Pons (tissue), 1 donor: ENCODE measurements at places on chromosomes 2 and 18.

DNA sequence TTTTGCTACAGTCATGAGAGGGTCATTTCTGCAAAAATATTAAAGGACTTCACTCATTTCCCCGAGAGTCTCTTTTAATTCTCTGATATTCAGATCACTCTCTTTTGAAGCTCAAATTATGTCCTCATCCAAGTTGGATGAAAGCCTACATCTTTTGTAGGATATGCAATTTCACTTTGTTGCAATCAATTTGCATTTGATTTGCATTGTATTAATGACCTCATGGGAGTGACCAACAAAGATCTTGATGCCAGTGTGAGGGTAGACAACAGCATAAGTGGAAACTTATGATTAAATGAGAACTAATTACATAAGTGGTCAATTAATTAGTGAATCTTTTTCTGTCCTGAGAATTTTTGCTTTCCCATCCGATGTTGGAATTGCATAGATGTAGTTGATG is 60.3 kb upstream of the UPP2 start:
- DNase-seq: no peak

DNA sequence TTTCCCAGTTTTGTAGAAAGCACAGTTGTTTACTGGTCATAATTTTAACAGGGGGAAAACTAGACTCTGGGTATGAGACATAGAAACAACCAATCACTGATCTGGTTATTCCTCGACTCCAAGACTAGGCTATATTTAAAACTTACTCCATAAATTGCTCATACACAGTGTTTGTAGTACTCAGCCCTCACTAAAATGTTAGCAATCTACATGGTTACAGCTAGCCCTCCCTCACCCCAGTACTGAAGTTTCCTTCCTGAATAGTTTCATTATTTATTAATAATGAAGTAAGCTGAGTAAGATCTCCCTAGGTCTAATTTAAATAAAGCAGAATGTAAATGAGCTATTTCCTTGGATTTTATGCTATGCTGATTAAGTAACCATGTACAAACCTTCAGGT is 275.1 kb downstream of the CDH20 start:
- no peak for DNase-seq

- no peak for DNase-seq
Observed at GRCh38 chr2:16908656-16909055, 243.0 kb upstream of the CYRIA start.

DNA sequence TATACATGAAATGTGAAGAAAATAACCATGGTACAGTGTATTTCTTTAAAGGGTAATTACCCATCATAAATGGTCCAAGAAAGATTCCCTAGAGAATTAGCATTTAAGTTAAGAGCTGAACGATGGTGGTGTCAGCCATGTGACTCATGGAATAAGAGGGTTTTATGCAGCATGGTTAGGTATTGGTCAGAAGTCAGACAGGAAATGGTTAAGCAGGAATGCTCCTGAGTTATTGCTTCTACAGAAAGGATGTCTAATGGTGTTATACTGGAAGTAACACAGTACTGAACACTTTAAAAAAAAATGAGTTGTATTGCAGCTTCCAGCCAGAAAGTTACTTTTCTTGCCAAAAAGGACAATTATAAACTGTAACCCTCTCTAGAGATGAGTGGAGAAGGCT is 72.7 kb upstream of the UBE2E3 start:
- DNase-seq: no peak

GRCh38 chr2:21412944-21413443 is 289.2 kb downstream of the TDRD15 start:
- no peak for DNase-seq

DNA sequence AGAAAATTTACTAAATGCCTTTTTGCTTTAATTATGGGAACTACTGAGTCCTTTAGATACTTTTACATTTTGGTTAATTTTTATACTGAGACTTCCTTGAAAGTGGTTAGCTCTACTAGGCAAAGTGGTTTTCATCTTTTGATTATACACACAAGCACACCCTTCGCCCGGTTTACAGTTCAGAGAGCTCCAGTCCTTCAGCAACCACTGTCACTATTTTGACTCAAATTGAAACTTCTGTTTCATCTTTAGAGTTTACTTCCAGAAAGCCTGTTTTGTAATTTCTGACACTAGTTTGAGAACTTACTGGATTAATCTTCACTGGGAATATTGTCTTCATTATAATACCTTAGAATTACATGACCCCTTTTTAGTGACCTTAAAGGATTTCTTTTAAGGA is 140.3 kb upstream of the FOSL2 start:
- no peak for DNase-seq

DNA sequence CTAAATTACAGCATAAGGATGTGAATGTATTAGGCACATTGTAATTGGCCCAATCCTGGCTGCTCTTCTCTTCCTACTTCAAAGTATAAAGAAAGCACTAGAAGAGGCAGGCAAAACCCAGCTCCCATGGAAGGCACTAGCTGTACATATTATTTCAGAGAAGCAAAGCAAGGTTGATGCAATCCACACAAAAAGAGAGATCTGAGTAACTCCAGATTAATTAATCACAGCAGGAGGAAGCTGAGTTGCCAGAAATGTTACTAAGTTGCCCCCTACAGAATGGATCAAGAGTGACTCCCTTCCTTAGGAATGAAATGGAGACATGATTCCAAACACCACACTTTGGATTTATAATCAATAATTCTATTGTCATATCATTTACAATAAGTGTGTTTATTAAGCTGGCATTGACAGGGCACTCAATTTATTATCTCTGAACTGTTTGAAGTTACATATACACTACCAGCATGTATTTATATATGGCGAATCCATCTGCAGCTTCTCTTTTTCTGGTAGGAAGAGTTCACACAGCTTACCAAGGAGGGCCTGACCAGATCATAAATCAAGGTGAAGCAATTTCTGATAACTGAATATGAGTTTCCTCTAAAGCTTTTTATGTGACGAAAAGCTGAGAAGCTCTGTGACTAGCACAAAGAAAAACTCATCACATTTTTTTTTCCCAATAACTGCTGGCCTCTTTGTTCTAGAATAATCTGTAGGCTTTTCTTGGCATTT is 393.1 kb upstream of the LYPD1 start:
- DNase-seq: no peak

DNA sequence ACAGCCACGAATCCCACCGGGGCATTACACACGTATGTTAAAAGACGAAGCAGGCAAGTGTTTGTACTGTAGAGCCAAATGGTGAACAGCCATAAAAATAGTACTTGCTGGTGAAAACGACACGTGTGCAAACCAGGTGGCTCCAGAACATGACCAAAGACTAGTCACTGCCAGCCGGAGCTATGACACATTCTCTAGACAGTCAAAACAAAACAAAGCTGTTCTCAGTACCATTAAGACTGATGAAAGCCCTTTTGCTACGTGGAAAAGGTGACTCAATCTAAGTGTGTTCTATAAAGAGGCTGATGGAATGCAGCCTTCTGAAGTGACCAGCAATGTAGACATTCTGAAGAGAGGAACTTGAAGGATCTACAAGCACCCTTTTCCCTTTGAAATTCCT is 367.7 kb upstream of the NETO1 start:
- no peak for DNase-seq

GRCh38 chr2:68423966-68424650 is 43.0 kb downstream of the FBXO48 start:
- DNase-seq: no peak

DNA sequence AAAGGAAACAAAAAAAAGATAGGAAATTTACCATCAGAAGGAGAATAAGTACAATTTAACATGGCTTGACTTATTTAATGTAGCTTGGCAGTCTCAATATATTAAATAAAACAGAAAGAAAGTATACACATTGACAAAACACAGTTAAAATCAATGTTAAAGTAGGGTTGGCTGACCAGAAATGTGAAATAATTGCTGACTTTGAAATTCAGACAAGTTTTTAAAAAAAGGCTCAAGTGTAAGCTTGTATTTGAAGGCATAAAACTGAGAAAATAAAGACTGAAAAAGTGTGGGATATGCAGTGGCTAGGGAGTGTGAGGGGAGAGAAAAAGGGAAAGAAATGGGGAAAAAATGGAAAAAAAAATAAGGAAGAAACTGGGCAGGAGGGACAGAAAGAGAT is 665.8 kb downstream of the LRP1B start:
- DNase-seq: no peak

DNA sequence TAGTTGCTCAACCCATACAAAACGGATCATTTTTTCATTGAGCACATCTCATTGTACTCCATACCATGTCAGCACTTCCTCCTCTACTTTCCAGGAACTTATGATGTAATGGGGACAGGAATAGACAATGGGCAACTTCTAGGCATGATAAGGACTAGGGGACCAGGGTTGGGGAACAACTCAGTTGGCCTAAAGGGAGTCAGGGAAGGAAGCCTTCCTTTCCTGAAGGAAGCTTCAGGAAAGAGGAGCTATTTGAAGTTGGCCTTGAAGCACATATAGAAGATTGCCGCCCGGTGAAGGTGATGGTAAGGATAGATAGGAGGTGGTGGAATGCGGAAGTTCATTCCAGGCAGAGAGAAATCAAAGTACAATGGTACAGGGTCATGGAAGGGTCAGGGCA is 283.9 kb downstream of the SLC8A1 start:
- DNase-seq: no peak

DNA sequence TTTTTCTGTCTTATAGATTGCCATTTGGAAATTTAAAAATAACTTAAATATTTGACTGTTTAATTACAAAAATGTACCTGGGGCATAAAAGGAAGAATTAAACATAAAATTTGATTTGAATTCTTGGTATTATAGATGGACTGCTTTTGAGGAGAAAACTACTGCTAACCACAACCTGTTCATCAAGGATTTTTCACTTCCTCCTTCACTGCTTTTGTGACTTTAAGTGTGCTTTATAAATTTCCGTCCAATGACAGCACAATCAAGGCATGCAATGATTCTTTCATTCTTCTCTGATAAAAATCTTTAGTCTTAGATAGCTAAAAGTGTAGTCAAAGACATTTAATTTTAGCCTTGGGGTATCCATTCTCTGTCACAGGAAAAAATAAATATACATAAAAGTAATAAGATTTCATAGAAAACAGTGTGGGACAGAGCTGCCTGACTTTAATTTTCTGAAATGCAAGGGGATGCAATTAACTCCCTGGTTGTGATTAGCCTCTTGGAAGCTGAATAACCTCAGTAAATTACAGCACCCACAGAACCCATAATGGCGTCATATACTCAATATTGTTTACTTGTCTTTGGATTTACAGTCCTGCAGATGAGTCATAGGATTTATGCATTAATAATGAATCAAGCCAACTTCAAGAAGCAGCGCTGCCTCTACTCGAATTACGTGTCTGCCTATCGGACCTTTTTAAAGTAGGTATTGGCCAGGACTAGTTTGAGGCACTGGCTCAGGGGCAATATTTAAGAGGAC is 587.9 kb downstream of the NRXN1 start:
- DNase-seq: no peak

DNA sequence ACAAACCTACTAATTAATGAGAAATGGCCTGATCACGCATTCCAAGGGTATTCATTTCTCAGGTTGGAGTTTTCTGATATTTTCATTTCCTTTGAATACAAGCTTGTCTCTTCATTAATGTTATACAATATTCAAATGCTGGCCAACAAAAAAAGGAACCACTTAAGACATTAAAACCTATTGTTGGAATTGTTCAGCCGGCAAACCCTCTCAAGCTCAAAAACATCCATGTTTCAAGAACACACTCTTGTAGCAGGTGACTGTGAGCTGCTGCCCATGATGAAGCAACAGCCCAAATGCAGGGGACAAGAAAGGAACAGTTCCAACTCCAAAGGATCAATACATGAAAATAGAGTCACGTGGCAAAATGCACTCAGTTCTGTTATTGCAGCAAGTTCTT is 454.5 kb downstream of the BCL11A start:
- DNase-seq: no peak

- DNase-seq: no peak
Observed at GRCh38 chr18:57997820-57998219, 46.2 kb upstream of the NEDD4L start.

GRCh38 chr2:132581991-132582738 is 87.8 kb downstream of the LYPD1 start:
- no peak for DNase-seq
